ENCODE measurements at places on chromosomes 4 and X.

- DNase-seq, result no peak
Measured at GRCh38 chr4:128725405-128726055, 84.0 kb upstream of the JADE1 start.

DNA sequence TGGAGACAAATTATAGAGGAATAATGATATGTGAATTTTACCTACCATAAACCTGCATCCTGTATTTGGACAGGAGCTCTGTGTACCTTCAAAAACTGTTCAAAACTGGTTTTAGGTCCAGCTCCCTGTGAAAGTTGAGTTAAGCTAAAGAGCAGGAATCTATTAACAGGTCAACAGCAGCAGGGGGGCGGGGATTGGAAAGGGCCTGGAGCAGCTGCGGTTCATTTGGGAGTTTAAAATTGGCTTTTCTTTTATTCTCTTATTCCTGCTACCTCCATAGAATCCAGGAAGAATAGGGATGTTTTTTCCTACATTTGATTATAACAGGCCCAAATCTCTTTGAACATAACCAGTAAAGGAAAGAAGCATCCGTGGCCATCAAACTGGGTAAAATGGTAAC lies 23.8 kb downstream of the SHROOM3 start:
- DNase-seq, result no peak

DNA sequence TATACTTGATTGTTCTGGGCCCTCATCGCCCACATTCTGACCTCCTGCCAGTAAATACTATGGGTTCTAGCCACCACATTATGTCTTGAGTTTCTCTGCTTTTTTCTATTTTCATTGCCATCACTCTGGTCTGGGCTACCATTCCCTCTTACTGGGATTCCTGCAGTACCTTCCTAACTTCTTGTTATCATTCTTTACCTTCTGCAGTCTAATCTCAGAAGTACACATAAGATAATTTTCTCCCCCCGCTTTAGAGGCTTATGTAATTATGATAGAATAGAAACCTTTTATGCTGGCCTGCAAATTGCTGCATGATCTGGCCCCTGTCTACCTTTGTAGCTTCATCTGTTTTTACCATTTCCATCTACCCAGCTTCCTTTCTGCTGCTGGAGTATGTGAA lies 19.2 kb downstream of the STIM2 start:
- no peak for DNase-seq

DNA sequence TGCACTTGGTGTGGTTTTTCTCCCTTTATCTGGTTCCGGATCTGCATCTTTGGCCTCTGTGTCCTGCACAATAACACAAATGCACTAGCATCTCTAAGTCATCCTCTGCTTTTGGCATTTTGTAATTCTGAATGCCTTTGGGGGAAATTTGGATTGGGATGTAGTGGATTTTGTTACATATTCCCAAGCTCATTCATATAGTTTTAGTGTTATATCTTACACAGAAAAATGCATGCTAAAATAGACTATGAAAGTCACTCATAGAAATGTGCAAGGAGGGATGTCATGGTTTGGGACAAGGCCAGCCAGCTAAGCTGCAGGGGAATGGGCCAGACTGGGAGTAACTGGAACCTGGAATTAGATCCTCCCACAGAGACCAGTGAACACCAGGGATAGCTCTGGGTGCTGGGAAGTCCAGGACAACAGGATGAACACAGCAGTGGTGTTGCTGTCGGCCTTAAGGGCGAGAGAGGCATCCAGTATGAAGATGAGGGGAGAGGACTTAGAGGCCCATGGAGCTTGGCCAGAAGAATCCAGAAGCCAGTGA lies 20.1 kb downstream of the ENPP6 start:
- no peak for DNase-seq

DNA sequence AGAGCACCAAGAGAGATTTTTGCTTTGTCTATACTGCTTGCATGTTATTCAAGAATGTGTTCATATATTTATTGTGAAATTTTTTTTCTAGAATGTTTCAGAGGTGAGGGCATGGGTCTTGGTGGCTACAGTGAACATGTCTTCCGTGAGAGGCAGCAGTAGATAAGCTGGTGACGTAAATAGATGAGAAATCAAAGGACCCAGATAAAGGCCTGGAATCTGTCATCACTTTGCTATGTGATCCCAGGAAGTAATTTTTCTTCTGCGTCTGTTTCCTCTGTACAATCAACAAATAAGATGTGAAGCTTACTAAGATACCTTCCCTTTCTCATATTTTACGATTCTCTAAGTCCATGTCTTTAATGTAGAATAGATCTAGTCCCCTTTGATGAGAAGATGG lies 129.1 kb downstream of the COL4A6 start:
- DNase-seq, result peak; percentile 45

- DNase-seq, result no peak
Measured at GRCh38 chrX:9855561-9856283, 69.5 kb downstream of the SHROOM2 start.

- DNase-seq, result no peak
Measured at GRCh38 chr4:95068818-95069478, 311.2 kb downstream of the BMPR1B start.

DNA sequence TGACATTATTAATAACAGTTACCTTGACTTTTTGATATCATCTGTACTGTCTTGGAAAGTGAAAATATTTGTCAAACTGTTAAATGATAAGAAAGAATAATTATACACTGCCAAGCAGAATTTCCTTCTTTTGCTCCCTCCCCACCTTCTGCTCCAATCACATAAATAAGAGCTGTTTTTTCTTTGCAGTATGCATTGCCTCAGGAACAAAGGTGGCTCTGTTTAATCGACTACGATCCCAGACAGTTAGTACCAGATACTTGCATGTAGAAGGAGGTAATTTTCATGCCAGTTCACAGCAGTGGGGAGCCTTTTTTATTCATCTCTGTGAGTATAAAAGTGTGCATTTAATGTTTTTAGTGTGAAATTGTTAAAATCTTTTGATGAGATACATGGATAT lies 66.1 kb downstream of the CCKAR start:
- no peak for DNase-seq

GRCh38 chr4:80897537-80898303 lies 132.8 kb upstream of the BMP3 start:
- DNase-seq, result no peak

DNA sequence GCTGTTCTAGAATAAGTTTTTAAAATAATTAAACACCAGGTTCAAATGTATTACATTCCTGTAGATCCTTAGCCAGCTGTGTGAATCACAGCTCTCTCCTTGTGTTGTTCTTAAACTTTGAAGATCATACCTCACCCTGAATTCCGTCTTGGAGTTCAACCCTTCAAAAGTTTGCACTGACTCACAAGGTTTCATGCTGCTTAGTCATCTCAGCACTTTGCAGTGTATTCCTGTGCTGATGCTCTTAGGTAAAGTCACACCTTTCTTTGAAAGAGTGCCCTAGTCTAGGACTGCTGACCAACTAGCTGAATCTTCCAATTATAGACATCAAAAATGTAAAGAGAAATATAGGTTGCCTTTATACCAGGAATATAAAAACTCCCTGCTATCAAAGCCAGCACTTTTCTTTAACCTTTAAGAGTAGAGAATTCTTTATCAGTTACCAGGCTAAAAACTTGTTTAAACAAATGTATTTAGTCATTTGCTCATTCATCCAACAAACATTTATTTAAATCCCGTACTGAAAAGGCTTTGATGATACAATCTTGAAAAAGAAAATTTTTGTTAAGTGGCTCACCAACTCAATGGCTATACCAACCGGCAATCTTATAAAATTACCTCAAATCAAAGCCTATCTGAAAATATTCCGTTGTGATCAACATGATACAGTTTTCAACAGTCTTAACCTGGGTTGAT lies 169.7 kb downstream of the RAP1GDS1 start:
- DNase-seq, result peak; percentile 86

DNA sequence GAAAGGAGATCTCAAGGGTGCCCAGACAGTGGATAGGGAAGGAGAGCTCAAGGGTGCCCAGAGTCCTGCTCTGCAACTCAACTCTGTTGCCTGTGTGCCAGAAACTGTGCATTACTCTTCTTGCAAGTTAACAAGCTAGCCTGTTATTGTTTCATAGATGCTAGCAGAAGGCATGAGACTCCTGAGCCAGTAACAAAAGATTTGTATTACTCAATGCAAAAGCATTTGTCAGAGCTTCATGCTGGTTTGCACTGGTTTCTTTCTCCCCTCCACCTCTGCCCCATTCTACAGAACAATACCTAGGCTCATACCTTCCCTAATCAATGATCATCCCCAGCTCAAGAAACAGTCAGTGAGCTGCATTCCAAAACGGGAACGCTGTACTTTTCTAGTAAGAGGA lies 124.5 kb upstream of the NEIL3 start:
- DNase-seq, result no peak

DNA sequence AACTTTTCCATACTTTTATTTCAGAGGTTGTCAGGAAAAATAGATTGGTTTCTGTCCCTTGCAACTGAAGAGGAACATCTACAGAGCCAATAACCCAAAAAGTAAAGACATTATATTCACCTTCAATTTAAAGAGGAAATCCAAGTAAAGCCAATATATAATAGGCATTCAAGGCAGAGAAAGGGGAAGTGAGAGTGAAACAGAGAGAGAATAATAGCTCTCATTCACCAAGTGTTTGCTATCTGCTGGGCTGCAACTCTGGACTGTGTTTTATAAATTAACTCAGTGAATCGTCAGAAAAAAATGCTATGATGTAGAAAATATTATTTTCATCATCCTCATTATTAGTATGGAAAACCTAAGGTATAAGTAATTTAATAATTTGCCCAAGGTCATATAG lies 448.5 kb downstream of the TRAM1L1 start:
- DNase-seq, result no peak

DNA sequence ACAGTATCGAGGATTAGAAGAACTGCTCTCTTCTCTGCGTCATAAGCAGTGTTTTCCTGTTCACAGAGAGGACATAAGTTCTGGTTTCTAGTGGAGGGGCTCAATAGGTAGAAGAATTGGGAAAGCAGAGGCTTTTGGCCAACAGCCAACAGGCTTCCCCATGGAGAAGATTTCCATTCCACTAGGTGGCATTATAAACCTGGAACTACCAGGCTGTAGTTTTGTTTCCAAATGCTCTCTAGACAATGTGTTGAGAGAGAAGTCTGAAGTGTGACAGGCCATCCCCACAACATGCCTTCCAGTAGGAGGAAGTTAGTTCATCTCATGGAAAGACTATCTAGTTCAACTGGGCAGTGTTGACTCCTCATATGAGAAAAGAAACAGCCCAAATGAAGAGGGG lies 63.8 kb upstream of the ANXA10 start:
- no peak for DNase-seq

DNA sequence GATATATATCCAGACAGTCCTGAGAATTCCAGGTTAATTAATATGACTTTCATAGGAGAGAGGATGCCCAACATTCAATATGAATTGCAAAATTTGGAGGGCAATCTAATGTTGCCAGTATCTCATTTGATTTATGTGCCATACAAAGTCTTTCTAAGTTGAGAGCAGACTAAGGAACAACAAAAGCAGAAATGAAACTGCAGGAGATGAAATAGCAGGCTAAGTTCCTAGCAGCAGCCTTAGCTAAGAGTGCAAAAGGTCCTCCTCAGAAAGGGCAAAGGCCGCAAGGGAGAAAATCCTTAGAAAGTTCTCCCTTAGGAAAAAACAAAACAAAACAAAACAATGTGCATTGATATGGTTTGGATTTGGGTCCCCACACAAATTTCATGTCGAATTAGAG lies 602.9 kb upstream of the HTR2C start:
- DNase-seq, result no peak

DNA sequence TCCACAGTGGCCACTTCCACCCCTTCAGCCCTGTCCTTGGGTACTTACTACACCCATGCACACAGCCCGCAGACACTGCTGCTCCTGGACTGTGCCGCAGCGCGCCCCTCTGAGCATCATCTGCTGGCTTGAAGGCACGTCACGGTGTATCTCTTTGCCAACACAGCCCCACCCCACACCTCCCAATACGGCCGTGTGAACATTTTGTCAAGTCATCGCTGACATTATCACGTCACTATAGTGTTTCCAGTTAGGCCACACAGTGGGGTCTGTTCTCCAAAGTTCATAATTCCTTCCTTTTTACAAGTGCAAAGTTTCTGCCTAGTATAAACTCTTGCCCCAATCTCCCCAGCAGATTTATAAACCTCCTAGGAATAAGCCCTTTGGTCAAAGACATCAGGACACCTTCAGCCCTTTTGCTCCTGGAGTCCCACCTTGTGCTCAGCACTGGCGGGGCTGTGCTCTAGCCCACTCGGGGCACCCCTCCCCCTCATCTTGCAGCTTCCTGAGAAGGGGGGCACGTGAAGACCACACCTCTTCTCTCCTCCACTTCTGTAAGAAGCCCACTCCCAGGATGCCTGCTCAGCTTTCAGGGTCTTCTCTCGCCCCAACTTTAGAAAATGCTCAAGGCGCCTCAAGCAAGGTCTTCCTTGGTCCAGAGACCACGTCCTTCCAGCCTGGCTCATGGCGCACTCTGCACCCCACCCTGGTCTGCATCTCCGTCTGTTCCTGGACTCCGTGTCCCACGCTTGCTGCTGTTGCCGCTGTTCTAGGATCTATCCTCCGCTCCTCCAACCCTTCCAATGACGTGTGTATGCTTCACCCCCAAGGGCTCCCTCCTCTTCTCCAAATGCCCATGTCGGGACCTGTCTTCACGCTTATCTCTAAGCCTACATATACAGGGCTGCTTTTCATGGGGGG lies 7.2 kb downstream of the FAM53A start:
- no peak for DNase-seq

DNA sequence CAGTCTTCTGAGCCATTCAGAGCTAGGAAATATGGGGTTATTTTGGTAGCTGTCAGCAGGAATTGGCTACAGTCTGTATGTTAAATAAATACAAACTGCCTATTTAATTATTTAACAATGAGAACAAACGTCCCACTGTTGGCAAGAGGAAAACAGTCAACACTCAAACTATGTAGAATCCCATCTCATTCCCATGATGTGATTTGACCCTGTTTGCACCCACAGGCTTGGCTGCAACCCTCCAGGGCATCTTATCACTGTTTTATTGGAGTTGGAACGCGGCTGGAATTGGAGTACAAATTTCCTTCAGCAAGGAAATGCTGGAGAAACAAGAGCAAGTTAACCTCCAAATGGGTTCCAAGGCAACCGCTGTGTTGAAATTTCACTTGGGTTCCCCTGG lies 124.0 kb downstream of the KIT start:
- DNase-seq, result no peak

GRCh38 chr4:182494103-182494502 lies 250.9 kb downstream of the TENM3 start:
- DNase-seq, result no peak

DNA sequence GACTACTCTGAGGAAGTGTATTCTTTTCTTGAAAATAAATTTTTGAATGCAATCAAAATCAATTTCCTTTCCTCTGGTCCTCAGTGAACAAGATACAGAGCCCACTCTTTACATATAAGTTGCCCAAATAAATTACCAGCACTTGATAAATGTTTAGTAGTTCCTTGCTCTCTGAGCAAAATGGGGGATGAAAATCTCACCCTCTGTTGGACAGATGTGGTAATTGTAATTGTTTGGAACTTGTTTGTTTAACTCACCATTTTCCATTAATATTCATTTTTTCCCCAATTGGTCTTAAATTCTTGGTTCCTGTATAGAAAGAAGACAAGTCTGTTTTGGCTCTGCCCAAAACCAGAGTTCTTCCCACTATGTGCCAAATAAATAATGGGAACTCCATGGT lies 146.3 kb downstream of the LDB2 start:
- no peak for DNase-seq

Measured in AG04450 (cell line).